ENCODE measurements at places on chromosomes 5 and 9.
A peak's percentile ranks its signal among the peaks of the same experiment; 100 is the strongest.

DNA sequence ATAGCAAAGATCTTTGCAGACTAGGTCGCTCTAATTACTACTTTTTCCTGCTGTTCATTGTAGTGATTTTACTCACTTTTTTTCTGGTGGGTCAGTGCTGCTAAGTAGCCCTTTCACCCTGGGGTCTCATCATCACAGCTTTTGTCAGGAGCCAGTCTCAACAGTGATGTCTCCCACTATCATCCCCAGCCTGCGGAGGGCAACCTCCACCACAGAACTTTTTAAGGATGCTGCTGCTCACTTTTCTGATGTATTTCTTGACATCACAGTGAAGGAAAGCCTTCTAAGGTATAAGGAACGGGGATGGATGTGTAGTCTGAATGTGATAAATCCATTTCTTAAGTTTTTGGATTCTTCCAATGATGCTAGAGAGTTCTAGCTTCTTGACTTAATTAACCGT, 242.5 kb upstream of the RIOK2 start:
- DNase-seq = no peak

DNA sequence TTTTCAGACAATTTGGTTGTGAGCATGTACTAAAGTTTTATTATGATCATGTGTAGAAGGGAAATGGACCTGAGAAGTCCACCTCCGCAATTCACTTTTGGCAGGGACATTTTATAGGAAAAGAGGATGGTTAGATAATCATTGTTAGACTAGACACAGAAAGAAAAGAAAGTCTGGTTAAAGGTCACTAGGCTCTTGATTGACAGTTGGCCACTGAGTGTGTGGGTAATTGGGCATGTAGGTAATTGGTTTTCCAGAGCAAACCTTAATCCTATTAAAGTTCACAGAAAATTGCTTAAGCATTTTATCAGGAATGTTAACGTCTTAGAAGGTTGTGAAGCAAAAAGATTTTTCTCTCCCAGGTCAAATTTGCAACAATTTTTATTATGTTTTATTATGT, 158.5 kb upstream of the CLINT1 start:
- no peak for DNase-seq

DNA sequence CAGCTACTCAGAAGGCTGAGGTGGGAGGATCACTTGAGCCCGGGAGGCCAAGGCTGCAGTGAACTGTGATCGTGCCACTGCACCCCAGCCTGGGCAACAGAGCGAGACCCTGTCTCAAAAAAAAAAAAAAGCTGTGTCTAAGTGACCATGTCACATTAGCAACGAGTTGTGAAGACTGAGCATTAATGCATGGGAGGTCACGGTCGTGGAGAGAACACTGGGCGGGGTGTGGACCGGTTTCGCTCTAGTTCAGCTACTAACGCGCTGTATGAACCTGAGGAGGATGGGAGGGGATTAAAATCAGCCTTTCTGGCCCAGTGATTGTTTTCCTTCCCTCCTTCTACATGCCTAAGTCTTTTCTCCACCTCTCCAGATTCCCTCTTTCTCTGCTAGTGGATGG, 56.7 kb upstream of the CARTPT start:
- no peak for DNase-seq

- DNase-seq = peak; percentile 81
Measured at GRCh38 chr5:95857185-95857945, 34.8 kb upstream of the GLRX start.

DNA sequence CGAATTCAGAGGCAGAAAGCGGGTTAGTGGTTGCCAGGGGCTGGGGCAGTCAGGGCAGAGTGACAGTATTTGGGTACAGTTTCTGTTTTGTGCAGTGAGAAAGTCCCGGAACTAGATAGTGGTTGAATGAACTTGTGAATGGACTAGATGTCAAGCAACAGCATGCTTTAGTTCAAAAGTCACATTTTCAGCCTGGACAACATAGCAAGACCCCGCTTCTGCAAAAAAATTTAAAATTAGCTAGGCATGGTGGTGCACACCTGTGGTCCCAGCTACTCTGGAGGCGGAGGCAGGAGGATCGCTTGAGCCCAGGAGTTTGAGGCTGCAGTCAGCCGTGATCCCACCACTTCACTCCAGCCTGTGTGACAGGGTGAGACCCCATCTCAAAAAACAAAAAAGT, 8.4 kb downstream of the NOTCH1 start:
- DNase-seq = no peak

DNA sequence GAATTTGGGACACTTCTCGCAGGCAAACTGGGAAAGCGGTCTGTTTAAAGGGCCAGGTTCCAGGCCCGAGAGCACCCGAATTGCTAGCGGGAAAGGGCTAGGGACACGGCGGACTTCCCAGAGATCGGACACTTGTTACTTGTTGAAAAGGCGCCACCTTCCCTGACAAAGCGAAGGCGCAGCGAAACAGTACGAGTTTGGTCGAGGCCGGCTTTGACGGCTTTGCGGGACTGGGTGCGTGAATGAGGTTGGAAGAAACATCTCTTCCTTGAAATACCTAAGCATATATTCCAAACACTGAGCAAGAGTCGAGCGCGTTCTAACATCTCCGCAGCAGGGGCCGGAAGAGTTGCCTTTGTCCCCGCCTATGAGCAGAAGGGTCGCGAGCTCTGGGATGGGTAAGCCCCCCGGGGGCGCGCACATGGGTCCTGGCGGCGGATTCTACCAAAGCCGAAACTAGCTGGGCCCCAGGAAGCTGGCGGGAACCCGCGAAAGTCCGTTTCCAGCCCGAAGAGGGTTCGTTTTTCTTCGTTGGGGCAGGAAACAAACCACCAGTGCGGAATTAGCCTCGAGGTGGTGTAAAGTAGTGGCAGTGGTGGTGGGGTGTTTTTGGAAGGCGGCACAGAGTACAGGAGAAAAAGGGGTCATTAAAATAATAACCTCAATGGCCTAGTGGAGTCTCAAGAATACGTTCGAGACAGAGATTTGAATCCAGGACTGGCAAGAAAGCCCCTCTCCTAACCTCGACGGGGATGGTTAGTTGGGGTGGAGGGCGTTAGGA, 1.5 kb downstream of the GDNF start:
- DNase-seq = peak; percentile 60

DNA sequence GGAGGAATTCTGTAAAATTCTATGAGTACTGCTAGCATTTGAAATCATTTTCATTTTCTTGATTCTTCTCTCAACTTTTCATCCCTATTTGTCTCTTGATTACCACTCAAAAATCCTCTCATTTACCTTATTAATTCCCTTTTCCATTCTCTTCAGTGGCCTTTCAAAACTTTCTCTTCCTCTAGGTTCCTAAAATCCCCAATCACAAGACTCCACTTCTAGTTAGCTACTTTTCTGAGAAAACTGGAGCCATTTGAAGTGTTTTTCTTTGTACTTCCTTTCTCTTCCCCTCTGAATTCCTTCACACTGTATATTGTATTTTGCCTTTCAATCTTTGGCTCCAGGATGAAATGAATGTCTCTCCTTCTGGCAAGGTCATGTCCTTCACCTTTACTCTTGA, 61.3 kb upstream of the NR4A3 start:
- no peak for DNase-seq

DNA sequence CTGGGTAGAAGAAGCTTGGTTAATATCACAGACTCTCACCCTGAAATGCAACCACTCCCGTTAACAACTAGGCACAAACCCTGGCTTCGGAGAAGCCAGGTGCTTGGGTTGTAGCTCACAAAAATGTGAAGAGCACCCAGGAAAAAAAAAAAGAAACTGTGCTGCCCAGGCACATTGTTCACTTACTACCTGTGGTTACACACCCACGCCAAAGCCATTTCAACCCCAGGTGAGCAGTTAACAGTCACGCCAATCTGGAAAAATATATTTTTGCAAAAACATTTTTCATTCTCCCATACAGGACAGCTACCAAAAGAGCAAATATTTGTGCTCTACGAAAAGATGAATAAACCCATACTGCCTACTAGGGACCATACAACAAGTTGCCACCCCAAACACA, 49.2 kb downstream of the SIL1 start:
- DNase-seq = no peak

DNA sequence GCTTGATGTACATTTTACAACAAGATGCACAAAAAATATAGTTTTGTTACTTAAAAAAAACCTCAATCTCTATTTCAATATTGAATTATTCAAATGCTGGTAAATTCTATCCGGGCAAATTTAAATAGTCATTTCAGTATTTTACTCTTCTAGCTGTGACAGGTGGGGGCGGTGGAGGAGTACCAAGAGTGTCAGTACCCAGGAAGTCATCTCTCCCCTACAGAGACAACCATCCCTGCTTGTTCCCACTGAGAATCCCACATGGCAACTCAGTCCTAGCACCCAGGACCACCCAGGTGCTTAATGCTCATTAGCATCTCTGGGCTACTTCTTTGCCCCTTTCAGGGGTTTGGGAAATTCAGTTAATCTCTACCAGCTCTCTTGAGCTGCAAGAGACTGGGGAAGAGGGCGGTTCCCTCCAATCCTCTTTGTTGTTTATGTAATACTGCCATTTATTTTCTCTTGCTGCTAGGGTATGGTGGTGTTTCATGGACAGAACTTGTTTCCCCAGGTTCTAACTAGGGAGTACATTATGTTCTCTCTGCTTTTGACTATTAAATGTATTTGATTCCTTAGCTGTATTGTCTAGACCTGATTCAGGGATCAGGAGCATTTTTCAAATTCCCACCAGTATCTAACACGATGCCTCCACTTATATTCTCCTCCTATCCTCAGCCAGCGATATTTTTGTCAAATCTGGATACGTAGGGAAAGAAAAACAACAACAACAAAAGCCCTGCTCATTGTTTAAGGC, 122.5 kb downstream of the CDH18 start:
- no peak for DNase-seq

- DNase-seq = no peak
Measured at GRCh38 chr5:56615361-56616153, 199.8 kb upstream of the MAP3K1 start.

GRCh38 chr9:90774682-90775081, 26.9 kb upstream of the SYK start:
- DNase-seq = no peak

GRCh38 chr5:138440159-138441073, 1.6 kb downstream of the REEP2 start:
- DNase-seq = no peak

Measured in AG08396 (cell line).